ENCODE measurements at places on chromosomes 16 and 17. TPM values are rescaled to one million over a fixed set of nuclear protein-coding genes. Genes with fewer than 3 reads are reported as not detected.
A peak's percentile ranks its signal among the peaks of the same experiment; 100 is the strongest.

DNA sequence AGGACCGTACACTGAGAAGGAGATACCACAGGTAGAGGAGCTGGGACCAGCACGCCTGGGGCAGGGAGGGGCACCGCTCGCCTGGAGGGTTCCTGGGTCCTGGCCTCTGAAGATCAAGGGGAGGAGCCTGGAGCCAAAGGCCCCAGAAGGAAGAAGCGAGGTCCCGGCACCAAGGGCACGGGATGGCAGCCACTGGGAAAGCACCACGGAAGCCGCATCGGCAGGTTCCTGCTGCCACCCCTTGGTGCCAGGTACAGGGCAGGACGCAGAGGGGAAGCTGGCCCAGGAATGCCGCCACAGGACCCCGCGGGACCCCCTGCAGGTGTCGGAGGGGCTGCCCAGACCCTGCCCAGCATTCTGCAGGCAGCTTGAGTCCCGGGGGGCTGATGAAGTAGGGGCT, 42.5 kb upstream of the CBFA2T3 start:
- no peak for DNase-seq

DNA sequence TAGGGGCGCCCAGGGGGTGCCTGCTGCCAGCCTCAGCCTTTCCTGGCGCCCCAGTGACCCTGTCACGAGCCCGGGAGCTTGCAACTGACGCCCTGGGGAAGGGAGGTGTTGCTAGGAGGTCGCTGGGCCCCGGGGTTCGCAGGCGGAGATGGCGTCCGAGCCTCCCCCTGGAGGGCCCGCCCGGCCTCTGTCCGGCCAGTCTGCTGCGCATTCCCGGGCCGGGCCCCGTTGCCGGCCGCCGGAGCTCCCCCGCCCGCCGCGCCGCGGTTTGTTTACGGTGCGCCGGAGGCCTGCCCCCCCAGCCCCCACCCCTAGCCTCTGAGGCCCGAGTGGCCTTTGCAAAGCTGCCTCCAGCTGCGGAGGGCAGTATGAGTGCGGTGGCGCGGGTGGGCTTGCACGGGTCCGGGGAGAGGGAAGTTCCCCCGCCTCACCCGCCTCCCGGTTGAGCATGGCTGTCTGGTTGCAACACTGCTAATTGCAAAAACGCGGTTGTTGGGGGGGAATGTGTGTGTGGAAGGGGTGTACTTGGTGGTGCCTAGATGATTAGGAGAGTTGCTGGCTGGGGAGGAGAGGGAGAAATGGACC, 514 bp downstream of the THRA start:
- DNase-seq = peak; percentile 51

DNA sequence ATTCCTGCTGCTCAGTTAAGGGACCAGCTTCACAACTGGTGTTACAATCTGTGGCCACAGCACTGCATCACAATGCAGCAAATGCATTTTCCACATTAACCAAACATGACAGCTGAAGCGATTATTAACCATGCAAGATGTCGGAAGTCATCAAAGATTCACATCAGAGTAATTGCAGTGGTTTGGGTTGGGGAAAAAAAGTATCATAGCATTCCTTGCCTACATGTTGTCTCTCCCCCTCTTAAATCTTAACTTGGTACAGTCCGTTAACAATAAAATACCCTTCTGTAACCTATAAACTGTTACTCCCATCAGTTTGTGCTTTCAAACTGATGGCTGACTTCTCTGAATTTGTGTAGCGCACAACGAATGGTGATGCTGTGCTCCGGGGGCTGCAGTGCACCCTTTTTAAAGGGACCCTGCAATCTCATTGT, 51.6 kb downstream of the NUP93 start:
- DNase-seq = no peak

DNA sequence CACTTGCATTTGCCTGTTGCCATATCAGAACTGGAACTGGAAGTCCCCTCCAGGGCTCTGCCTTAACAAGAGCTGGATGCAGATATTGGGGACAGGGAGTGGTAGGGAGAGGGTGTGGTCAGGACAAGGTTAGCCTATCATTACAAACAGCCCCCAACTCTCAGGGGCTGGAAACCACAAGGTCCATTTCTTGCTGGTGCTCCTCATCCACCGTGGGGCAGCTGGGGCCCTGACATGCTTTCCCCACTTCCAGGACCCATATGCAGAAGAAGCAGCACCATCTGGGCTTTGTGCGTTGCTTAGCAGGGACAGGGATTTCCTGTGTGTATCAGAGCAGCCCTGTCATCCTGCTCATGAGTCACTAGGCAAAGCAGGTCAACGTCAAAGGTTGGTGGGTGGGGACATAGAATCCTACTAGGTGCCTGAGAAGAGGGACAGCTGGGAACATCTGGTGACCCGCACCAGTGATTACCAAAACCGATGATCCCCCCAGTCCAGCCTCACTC, 26.9 kb downstream of the RGS9 start:
- DNase-seq = peak; percentile 41

DNA sequence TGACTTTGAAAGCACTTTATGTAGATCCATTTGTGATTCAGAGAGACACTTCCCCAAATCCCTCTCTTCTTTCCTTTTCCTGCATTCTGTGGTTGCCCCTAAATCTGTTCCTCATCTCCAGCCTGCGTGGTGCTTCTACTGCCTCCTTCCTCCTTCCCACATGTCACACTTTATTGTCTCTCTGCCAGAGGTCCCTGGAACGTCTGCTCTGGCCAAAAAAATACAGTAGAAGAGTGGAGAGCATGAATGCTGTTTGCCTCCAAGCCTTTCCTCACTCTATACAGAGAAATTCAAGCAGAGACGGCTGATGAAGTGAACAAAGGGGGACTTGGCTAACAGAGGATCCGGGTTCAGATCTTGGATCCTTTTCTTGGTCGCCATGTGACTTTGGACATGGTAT, 22.8 kb upstream of the IRX3 start:
- DNase-seq = no peak

DNA sequence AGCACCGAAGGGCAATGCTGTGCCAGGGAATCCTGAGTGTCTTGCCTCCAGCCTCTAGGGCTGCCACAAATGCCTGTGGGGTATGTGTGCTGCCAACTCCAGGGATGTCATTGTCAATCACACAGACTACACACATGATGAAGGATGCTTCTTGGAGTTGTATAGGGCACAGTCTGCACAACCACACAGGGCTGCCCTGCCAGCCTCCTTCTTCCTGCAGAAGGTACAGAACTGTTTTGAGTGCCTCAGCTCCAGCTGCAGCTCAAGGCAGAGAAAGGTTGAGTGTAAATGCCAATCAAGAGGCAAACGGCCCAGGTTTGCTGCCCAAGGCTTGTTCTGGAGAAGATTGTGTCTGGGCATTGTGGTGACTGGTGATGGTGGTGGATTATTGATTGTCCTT, 15.6 kb downstream of the SCNN1B start:
- DNase-seq = no peak

DNA sequence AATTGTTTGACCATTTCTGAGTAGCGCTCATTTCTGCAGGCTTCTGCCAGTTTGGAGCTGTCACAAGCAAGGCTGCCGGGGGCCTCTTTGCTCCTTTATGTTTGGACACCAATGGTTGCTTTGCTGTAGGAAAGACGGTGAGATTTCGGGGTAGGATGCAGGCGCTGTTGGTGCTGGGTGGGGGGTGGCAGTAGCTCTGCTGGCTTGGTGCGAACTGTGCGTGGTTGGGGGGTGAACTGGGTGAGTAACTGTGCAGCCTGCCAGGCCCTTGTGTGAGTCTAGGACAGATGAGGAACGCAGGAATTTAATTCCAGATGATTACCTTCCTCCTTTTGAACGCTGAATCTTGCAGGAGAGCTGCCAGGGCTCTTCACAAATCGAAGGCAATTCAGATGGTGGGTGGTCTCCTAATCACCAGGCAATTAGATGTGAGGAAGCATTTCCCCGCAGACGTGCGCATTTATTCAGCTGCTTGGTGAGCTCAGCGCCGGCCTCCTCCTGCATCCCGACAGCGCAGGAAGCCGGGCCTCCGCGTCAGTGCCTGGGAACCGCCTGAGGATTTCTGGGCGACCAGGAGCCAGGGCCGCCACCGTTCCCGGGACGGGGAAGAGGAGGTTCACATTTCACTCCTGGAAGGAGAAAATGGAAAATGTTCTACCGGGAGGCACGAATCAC, 154.4 kb downstream of the FOXL1 start:
- DNase-seq = no peak

DNA sequence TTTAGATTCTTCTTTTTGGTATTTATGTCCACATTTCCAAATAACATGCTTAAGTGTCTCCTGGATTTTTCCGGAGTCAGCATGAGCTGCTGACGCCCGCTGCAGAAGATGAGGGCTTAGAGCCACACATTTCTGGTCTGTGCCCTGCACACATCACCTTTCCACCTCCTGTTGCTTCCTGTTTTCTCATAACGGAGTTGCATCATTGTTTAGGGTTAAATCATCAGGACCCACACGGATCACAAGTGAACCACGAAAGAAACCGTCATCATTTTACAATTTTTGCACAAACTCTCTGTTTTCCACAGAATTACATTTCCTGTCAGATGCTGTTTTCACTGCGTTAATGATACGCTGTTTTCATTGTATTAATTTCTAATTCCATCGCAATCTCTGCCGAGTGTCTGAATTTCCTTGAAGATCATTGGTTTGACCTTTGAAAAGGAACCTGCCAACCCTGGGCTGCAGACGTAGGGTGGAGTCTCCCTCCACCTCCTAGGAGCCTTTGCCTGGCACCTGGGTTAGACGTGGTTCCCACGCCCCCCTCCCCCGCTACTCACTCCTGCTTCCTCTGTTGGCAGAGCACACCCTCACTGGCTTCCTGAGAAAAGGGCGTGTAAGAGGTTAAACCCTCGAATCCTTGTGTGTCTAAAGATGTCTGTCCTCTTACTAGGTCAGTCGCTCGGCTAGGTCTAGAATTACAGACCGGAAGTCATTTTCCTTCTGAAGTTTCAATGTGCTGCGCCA, 68.2 kb downstream of the RNF213 start:
- DNase-seq = no peak

DNA sequence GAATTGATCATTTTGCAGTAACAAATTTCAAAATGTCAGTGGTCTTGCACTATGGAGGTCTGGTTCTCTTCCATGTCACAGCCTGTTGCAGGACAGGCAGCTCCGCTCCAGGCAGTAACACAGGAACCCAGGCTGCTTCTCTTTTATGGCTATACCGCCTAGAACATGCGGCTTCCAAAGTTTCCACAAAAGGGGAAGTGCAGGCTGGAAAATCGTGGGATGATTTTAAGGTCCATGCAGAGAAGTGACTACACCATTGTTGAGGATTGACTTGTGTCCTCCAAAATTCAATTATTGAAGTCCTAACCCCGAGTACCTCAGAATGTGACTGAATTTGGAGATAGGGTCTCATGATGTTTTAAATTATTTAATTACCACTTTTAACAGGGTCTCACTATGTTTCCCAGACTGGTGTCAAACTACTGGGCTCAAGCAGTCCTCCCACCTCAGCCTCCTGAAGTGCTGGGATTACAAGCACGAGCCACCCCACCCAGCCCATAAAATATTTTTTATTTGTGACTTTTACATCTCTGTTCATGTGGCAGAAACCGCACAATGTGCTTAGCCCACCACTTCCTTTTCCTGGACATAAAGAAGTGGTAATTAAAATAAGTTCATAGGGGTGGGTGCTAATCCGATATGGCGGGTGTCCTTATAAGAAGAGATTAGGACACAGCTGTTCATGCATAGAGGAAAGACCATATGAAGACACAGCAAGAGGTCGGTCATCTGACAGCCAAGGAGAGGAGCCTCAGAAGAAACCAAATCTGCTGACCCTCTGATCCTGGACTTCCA, 279.2 kb upstream of the RPL38 start:
- no peak for DNase-seq

DNA sequence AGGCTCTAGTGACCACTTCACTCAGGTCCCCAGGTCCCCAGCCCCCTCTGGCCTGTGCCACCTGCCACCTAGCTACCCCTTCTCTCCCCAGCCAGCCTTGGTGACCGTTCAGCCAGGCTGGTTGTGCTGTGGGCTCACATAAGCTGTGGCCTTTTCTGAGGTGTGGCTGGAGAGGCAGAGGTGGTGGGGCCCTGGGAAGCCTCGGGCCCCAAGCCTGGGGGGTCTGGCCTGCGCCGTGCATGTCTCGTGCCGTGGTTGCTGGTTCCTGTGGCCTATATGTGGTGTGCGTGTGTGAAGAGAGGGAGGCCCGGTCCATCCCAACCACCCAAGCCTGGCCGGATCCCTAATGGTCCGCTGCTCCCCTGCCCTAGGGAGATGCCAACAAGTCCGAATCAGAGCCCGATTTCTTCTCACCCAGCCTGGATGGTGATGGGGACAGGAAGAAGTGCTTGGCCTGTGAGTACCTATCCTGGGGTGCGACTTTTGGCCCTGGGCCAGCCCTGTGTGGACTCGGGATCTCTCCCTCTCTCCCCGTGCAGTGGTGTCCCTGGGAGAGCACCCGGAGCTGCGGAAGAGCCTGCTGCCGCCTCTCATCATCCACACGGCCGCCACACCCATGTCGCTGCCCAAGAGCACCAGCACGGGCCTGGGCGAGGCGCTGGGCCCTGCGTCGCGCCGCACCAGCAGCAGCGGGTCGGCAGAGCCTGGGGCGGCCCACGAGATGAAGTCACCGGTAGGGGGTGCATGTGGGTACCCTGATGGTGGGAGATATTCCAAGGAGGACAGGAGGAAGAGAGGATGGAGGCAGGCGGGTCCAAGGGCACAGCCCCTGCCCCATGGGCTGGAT, 35.9 kb downstream of the CACNA1G start:
- DNase-seq = no peak

DNA sequence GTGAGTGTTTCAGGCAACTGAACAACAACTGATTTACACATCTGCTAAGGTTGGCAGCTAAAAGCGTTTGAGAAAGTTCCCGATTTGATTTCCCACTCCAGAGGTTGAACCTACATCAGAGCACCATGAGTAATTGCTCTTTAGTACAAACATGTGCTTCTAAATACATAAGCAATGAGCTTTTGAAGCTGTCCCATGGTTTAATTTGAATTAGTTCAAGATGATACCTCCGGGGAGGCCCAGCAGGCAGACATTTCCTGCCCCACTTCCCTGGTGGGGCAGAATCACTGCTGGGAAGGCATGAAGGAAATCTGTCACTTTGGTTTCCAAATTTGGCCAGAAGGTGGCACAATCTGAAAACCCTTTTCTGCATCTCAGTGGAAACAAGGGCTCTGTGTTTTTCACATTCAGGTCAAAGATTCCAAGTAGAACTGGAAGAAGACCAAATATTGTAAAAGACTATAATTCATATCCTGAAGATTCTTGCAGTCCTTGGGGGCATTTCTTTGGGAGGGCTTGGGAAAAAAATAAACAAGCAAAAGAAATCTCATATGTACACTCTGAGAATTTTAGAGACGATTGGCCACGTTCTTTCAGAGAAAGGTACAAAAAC, 176.2 kb upstream of the FAM20A start:
- DNase-seq = peak; percentile 45

The GAS2L2 gene
- not detected for total RNA-seq

The SHISA9 gene
- total RNA-seq = 0.45 TPM

The HOXB8 gene
- total RNA-seq = 1.5 TPM

The ATP2C2 gene
- total RNA-seq = 5.5 TPM

The FBXW10 gene
- total RNA-seq = 0.18 TPM

The TNK1 gene
- total RNA-seq = 22.2 TPM

Measured in stomach (tissue), 19 donors.